ENCODE measurements at places on chromosomes 3 and 15. TPM values are rescaled to one million over a fixed set of nuclear protein-coding genes. Genes with fewer than 3 reads are reported as not detected.

- no peak for DNase-seq
These were observed 4.2 kb downstream of the RHCG start for GRCh38 chr15:89492111-89492641.

Gene AP3B2
- 0.16 TPM for polyA plus RNA-seq

Gene TMEM212
- polyA plus RNA-seq = not detected

- no peak for DNase-seq
These were observed 106.6 kb upstream of the ALDH1A3 start for GRCh38 chr15:100772892-100773520.
